Activated CD8-positive, alpha-beta T cell treated with anti-CD3 and anti-CD28 coated beads for 36 hours (primary cell): ENCODE measurements at places on chromosomes 1 and 21.

DNA sequence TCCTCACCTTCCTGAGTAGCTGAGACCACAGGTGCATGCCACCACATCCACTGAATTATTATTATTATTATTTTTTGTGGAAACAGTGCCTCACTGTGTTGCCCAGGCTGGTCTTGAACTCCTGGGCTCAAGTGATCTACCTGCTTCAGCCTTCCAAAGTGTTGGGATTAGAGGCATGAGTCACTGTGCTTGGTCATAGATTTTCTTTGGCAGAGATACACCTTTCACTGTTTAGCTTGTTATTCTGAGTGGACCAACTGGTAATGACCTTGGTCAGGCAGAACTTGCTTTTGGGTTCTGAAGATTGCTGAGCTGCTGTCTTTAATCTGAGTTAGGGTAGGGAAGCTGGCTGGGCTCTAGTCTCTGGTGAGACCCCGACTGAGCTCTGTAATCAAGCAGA lies 66.8 kb downstream of the DNAH14 start:
- H3K4me1 ChIP-seq, result no peaks in the 10 kb centered on the region
- H3K27me3 ChIP-seq, result peaks cover 2% of the 10 kb centered on the region
- no peak overlapping the region for H3K27ac ChIP-seq
- DNase-seq, result no peak
- no peaks in the 10 kb centered on the region for H3K36me3 ChIP-seq

DNA sequence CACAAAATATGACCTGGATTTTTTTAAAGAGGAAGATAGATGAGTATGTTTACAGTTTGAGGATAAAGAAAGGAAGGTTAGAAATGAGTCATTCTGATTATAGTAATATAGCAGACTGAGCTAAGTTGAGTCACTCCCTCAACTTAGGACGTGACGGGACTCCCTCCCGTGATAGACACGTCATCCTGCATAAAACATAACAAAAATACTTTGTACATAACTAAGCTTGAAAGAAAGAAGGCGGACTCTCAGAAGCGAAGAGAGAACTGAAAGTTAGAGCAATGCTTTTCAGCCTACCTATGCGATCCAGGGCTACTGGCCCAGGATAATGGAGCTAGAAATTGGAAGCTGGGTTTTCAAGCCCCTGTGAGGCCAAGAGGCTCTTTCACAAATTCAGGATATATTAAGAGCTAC lies 53.0 kb upstream of the DESI2 start:
- DNase-seq, result peak; percentile 67
- H3K4me3 ChIP-seq, result peak overlapping the region; percentile 47
- peaks cover 18% of the 10 kb centered on the region for H3K4me1 ChIP-seq
- H3K27me3 ChIP-seq, result peaks cover 6% of the 10 kb centered on the region
- H3K27ac ChIP-seq, result peak overlapping the region; percentile 86

DNA sequence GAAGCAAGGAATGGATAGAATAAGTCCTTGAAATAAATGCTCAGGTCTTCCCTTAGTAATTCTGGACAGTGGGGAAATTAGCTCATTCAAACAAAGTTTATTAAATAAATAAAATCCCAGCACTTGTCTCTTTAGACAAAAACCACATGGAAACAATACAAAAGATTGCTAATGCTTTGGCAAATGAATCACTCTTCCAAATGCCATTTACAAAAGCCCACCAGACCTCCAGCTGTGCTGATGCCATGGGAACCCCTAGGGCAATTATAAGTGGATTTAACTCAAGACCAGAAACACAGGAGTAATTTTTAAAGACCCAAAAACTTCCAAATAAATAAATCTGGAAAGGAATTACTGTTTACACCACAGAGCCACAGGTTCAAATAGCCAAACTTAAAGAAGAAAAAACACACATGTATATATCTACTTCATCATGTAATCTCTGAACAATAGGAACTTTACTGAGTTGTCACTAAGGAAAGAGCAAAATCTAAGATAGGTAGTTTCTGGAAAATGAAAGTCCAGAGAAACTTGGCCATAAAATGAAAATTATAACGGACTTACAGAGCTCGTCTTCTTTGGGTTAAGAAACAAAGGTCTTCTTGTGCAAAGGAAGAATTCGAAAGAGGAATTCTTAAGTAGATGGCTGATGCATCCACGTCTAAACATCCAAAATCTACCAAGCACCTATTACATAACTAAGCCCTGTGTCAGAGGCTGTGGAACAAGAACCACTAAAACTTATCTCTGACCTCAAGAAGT lies 399.4 kb downstream of the SMYD3 start:
- no peaks in the 10 kb centered on the region for H3K4me1 ChIP-seq
- H3K4me3 ChIP-seq, result no peak overlapping the region
- no peak overlapping the region for H3K27ac ChIP-seq
- DNase-seq, result no peak

DNA sequence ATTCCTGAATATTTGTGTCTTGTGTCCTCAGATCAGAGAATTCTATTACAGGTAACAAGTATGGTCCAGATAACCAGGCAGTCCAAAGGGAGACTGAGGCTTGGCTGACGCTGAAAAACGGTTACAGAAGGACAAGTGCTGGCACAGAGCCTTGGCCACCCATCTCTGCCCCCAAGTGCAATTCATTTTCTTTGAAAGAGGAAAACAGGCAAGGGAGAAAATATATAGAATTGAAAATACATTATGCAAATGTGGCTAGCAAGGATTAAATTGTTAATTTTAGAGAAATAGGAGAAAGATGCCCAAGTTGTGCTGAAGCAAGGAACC lies 1.2 kb downstream of the SORT1 start:
- peaks cover 41% of the 10 kb centered on the region for H3K27me3 ChIP-seq
- H3K27ac ChIP-seq, result no peak overlapping the region
- DNase-seq, result no peak
- peaks cover 5% of the 10 kb centered on the region for H3K36me3 ChIP-seq
- peaks cover 10% of the 10 kb centered on the region for H3K4me1 ChIP-seq
- peak overlapping the region; percentile 77 for H3K4me3 ChIP-seq

DNA sequence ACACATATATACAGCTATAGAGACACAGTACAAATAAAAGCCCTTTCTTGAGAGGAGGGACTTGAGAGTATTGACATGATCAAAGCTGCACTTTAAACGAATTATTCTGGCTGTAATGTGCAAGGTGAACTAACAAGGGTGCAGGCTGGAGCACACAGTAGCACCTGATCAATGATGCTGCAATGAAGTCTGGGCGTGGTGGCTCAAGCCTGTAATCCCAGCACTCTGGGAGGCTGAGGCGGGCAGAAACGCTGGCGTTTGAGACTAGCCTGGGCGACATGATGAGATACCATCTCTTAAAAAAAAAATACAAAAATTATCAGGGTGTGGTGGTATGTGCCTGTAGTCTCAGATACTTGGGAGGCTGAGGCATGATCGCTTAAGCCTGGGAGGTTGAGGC lies 14.1 kb upstream of the CTH start:
- H3K36me3 ChIP-seq, result no peaks in the 10 kb centered on the region
- H3K4me1 ChIP-seq, result no peaks in the 10 kb centered on the region
- H3K27me3 ChIP-seq, result peaks cover 1% of the 10 kb centered on the region
- H3K27ac ChIP-seq, result no peak overlapping the region

- no peaks in the 10 kb centered on the region for H3K36me3 ChIP-seq
- H3K27ac ChIP-seq, result no peak overlapping the region
- peaks cover 11% of the 10 kb centered on the region for H3K4me1 ChIP-seq
- no peak overlapping the region for H3K4me3 ChIP-seq
Measured at GRCh38 chr1:76083189-76083588, 8.6 kb downstream of the ST6GALNAC3 start.

DNA sequence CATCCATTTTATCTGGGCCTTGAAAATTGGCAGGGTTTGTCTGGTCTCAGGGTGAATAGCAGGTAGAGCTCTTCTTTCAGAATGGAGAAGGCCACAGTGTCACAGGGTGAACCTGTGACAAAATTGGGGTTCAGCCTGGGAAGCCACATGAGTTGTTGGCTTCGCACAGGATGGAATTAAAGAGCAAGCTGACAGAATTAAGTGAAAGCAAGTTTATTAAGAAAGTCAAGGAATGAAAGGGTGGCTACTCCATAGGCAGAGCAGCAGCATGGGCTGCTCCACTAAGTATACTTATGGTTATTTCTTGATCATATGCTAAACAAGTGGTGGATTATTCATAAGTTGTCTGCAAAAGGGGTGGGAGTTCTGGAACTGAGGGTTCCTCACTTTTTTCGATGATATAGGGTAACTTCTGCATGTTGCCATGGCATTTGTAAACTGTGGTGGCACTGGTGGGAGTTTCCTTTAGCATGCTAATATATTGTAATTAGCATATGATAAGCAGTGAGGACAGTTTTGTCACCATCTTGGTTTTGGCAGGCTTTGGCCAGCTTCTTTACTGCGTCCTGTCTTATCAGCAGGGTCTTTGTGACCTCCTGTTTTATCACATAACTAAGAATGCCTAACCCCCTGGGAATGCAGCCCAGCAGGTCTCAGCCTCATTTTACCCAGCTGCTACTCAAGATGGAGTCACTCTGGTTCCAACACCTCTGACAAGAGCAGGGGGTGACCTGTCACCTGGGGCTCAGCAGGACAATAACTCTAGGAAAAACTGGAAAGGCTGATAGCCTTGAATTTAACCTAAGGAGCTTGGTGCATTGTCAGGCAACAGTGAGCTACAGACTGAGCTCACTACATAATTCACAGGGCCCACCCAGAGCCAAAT lies 5.1 kb downstream of the IFNAR2 start:
- H3K4me3 ChIP-seq, result no peak overlapping the region
- peaks cover 32% of the 10 kb centered on the region for H3K36me3 ChIP-seq
- peaks cover 71% of the 10 kb centered on the region for H3K4me1 ChIP-seq
- H3K27me3 ChIP-seq, result no peaks in the 10 kb centered on the region
- H3K27ac ChIP-seq, result peak overlapping the region; percentile 77
- DNase-seq, result peak; percentile 59

DNA sequence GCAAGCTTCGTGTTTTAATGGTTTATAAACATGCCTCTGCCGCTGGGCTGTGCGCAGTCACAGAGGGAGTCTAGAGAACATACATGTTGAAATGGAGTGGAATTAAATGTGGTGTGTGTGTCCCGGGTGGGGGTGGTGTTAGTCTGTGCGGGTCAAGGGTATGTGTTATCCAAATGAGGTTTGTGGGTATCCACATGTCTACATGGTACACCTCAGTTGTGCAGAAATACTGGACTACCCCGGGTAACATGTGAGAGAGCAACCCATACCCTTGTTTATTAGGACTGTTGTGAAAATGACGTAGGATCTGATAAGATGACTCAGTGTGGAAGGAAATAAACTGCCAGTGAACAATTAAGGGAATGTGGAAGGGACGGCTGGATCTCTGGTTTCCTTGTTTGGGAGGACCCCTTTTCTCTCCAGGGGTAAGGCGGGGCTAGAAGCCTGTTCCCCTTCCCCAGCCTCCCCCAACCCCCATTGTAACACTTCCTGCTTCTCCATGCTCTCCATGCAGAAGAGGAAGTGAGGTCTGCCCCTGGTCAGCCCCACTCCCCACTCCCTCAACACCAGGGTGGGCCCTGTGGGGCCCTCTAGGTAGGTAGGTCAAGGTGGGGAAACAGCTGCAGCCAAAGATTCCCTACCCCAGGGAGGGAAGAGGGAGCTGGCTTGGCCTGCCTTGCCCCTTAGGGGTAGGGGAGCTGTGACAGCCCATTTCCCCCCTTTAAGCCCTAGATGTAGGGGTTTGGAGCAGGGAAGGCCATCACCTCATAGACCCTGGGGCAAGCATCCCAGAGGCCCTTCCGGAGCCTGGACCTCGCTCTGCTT lies 690 bp downstream of the EPS8L3 start:
- no peak overlapping the region for H3K27ac ChIP-seq
- DNase-seq, result no peak
- no peaks in the 10 kb centered on the region for H3K27me3 ChIP-seq
- H3K4me1 ChIP-seq, result no peaks in the 10 kb centered on the region
- no peaks in the 10 kb centered on the region for H3K36me3 ChIP-seq
- H3K4me3 ChIP-seq, result no peak overlapping the region

- peaks cover 62% of the 10 kb centered on the region for H3K36me3 ChIP-seq
- no peak overlapping the region for H3K4me3 ChIP-seq
- no peak overlapping the region for H3K27ac ChIP-seq
- peaks cover 3% of the 10 kb centered on the region for H3K4me1 ChIP-seq
- H3K27me3 ChIP-seq, result no peaks in the 10 kb centered on the region
Measured at GRCh38 chr1:236185687-236186086, 43.3 kb downstream of the GPR137B start.

DNA sequence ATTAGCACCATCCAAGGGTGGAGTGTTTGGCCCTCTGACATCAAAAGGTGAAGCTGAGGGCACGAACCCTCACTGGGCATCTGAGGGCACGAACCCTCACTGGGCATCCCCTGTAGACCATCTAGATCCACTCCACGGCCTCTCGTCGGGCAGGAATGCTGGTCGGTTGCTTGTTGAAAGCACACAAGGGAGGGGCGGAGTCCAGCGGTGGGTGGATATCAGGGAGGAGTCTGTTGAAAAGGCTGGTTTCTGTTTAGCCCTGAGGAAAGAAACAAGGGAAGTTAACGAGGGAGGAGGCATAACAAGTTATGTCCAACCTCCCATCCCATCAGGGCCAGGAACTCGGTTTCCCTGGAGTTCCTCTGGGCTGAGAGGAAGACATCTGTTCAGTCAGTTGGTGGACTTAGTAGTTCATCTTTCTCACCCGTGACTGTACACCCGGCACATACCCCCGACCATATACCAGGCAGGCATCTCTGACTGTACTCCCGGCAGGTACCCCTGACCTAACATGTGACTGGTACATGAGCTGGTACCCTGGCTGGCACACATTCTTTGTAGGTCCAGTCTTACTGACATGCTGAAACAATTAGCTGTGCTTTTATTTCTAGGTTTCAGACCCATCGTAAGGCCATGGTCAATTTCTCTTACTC lies 32.1 kb upstream of the PDE9A start:
- H3K36me3 ChIP-seq, result no peaks in the 10 kb centered on the region
- H3K27ac ChIP-seq, result no peak overlapping the region
- H3K4me1 ChIP-seq, result no peaks in the 10 kb centered on the region
- H3K27me3 ChIP-seq, result no peaks in the 10 kb centered on the region
- H3K4me3 ChIP-seq, result no peak overlapping the region
- DNase-seq, result no peak

GRCh38 chr1:155175281-155175926 lies 1.8 kb downstream of the TRIM46 start:
- peaks cover 21% of the 10 kb centered on the region for H3K36me3 ChIP-seq
- H3K27me3 ChIP-seq, result no peaks in the 10 kb centered on the region
- H3K4me3 ChIP-seq, result peak overlapping the region; percentile 96
- DNase-seq, result no peak
- peaks cover 43% of the 10 kb centered on the region for H3K4me1 ChIP-seq

DNA sequence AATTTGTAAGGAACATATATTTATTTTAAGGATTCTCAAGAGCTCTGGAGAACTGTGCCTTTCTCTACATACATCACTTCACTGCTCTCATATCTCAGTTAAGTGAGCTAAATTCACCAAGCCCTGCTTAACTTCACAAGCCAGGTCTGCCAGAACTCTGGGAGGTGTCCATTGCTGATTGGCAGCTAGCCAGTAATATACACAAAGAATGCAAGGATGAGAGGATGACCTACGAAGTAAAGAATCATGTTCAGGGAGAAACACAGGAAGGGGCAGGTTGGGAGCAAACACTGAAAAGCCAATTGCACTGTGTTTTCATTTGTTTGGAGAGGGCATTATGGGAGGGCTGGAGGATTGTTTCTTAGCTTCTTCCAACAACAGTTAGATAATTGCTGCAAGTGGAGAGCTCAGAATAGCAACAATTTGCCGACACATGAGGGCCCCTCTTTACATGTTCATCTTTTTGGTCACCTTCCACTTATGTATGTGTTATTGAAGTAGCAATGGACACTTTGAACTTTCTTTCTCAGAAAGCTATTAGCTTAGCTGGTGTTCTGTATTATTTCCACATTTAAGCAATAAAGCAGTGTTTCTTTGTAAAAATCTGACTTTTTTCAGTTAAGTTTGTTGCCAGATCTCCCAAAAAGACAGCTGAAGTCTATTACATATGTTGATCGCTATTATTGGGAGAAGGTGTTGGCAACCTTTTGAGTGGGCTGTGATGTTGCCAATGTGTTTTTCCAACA lies 254.8 kb downstream of the LTN1 start:
- H3K4me1 ChIP-seq, result peaks cover 4% of the 10 kb centered on the region
- DNase-seq, result no peak
- no peak overlapping the region for H3K27ac ChIP-seq
